GM10248 (cell line): ENCODE measurements at places on chromosomes 6 and 20.

- no peak for DNase-seq
Measured at GRCh38 chr20:38429301-38429700, 5.8 kb downstream of the SNHG17 start.

GRCh38 chr6:31270788-31271640 lies 878 bp downstream of the HLA-C start:
- peak; percentile 45 for DNase-seq

DNA sequence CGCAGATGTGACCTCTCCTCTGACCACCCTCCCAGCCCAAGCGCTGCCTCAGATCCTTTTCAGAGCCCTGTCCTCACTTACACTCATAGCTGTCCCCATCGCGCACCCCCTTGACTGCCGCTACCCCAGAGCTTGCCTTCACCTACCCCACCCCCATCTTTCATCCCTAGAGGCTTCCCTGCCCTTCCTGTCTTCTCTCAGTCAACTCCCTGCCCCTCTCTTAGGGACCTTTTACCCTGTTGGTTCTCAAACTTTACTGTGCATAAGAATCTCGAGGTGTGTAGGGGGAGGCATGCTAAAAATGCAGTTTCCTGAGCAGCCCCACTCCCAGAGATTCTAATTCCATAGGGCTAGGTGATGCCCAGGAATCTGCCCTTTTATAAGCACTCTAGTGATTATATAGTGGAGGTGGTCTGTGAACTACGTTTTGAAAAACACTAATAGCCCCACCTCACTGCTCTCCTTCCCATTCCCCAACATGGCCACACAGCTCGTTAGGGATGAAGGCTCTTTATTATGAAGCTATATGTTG lies 725 bp downstream of the TM9SF4 start:
- no peak for DNase-seq

- no peak for DNase-seq
Measured at GRCh38 chr6:26280407-26280806, 84.6 kb upstream of the BTN3A2 start.

DNA sequence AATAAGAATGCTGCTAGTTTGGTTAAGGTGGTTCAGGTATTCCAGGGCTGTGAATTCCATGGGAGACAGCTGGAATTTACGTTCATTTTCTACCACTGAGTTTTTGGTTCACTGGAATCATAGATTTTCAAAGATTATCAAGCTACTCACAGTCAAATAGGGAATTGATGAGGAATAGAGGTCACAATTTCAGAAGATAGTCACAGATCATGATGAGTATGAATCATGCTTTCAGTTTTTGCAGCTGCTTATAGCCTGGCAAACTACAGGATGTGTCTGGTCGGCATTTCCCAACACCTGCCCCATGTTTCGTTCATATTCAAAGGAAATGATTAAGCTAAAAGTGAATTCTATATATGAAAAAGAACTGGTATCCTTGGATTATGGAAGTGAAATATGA lies 58.7 kb downstream of the BCKDHB start:
- DNase-seq = peak; percentile 31

DNA sequence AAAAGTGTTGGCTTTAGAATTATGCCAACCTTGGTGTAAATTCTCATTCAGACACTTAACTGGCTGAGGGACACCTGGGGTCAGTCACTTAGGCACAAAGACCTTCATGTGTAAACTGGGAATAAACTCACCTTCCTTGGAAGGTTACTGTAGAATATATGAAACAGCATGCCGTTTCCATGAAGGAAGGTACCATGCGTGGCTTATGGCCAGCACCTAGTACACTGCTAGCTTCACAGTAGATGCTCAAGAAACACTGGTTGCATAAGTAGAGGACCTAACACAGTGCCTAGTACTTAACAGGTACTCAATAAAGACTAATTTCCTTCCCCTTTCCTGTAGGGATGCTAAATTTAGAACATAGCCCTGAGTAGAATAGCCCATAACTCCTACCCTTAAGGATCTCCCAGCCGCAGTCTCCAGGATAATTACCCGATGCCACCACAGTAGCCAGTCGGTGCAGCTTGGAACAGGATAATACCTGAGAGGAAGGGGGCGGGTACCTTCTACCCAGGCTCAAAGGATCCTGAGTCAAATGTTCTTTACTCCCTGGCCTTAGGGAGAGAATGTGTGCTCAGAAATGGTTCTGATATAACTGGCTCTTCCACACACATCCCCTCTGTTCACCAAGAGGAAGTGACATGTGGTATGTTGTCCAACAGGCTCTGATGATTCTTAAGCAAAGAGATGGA lies 3.6 kb downstream of the BCL2L1 start:
- no peak for DNase-seq

DNA sequence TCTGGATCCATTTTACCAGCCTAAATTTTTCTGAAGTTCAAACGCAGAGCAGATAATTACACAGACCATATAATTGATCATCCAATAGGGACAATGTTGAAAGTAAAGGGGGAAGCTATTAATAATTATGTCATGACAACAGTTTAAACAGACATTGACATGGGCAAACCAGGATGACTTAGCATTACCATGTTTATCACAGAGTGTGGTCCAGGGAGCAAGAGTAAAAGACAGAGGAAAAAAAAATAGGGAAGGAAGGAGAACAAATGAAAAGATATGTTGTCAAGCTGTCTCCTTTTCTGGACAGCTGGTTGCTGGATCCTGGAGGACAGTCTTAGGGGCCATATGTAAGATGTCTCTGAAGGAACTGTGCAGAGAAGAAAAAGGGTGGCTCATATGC lies 69.4 kb upstream of the FBXL4 start:
- DNase-seq = no peak

DNA sequence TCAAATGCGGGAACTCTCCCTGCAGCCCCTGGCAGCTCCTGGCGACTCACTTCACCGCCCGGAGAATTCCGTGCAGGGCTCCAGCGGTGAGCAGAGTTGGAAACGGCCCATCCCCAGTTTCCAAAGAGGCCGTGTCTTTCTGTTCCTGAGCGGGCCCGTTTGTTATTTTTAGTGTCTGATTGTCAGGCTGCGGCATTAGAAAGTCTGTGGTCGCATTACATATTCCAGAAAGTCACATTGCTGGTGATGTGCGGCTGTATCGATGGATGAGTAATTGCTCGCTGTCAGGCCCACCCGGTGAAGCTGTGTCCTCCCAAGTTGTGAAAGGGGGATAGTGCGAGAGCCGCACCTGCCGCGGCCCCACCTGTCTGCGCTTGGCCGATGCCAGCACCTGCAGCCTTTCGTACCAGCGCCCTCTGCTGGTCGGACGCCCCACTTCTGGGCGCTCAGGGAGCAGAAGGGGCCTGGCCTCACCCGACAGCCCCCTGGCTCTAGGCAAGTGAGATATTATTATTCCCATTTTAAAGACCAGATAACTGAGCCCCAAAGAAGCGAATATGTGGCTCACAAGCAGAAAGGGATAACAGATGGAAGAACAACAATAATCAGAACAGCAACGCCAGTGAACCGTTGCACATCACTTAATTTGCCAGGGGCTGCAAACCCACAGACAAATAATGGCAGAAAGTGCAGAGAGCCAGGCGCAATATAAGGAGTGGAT lies 244.9 kb downstream of the TSHZ2 start:
- DNase-seq = peak; percentile 73

DNA sequence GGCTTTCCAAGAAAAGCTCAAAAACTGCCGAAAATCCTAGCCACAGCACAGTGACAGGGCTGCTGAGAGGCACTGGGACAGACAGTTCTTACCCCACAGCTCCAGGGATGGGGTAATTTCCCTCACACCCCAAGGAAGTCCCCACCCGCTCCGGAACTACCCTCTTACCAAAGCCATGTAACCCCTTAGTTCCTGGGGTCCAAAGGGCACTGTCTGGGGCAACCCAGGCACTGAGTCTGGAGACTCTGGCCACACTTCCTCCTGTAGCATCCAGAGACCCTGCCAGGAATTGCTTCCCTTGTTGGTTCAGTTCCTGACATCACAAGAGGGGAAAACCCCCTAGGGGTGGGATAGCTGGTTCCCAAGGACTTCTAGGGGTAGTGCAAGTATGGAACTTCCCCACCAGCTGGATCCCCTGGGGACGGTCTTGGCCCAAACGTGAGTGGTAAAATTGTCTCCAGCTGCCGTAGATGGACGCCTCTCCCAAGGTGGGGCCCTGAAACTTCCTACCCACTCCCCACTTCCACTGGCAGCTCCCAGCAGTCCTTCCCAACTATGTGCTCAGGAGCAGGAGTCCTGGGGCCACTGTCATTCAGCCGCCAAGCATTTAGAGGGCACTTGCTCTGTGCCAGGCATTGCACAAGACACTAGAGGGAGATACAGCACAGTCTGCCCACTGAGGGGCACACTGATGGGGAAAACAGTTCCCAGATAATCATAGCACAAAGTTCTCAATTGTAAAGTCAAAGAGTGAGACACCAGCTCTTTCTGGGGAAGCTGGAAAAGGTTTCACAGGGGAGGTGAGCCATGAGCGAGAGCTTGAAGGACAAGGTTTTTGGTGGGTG lies 17.2 kb upstream of the HCK start:
- DNase-seq = no peak

DNA sequence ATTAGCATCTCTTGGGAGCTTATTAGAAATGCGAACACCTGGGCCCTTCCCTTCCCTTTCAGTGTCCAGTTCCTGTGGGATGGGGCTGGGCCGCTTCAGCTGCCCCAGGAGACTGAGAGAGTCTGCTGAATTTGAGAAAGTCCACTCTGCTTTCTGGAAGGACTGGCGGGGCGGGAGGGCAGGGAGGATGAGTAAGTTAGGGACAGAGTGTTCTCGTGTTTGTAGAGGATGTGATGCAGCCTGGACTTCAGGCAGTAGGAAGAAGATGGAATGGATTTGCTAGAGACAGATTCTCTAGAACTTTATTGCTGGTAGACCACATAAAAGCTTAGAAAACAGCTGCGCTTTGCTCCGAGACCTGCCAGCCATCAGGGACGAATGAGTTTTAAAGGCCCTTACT lies 1.1 kb upstream of the TULP4 start:
- DNase-seq = no peak

DNA sequence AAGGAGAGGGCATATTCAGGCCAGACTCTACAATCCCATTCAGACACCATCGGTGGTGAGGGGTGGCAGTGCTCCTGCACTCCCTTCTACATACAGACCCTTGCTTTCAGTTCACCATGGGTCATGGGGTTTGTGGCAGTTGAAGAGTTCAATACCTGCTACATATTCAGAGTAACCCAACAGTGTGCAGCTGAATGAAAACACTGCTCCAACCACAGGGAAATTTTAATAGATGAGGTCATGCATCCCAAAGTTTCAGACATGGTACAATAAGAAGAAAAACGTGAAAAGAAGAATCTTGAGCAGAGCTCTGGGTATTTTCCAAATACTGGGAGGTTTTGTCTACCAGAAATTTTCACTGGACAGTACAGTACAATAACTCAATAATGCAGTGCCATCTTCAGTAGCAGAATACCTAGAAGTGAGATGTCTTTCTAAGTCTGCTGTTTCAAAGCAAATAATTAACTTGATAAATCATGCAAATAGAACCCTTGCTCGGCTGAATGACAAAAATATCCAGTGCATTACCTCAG lies 162.1 kb downstream of the PTPRK start:
- no peak for DNase-seq

DNA sequence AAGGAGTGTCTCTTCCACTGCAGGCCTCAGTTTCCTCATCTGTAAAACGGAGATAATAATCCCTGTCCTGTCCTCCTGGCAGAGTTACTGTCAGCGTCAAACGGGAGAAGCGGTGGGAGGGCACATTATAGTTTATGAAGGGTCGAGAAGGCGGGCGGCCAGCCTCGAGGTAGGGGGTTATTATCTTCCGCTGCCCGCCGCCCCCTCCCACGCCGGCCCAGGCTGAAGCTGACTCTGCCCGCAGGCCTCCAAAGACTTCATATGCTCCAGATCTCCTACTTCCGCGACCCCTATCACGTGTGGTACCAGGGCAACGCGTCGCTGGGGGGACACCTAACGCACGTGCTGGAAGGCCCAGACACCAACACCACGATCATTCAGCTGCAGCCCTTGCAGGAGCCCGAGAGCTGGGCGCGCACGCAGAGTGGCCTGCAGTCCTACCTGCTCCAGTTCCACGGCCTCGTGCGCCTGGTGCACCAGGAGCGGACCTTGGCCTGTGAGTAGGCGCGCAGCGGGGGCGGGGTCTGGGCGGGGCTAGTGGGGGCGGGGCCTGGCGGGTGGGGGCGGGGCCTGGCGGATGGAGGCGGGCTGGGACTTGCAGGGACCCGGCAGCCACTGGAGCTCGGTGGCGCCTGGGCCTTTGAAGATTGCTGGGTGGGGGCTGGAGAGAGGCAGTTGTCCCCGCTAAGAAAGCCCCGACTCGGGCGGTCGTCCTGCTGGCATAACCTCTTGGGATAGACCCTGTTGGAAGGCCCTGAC lies 2.8 kb downstream of the PROCR start:
- DNase-seq = peak; percentile 10

DNA sequence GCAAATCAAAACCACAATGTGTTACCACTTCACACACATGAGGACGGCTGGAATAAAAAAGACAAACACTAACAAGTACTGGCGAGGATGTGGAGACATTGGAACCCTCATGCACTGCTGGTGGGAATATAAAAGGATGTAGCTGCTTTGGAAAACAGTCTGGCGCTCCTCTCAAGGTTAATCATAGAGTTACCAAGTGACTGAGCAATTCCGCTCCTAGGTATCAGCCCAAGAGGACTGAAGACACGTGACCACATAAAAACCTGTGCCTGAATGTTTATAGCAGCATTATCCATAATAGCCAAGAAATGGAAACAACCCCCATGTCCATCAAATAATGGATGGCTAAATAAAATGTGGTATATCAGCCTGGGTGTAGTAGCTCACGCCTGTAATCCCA lies 45.0 kb downstream of the VSTM2L start:
- no peak for DNase-seq

DNA sequence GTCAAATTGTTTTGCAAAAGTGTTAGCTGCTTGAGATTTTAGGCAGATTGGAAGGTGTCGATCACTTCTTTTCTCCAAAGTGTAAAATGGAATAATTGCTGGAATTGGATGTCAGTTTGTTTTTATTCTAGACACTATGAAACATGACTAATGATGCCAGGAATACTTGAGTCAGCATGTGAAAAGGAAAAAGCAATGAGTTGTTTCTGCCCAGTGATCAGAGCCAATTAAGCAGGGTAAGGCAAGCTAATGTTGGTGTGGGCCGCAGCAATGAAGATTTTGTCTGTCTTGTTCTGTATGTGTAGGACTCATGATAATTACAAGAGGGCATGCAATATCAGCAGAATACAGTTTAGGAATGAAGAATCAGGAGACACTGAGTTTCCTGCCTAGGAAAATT lies 110.3 kb downstream of the CARMIL1 start:
- no peak for DNase-seq

DNA sequence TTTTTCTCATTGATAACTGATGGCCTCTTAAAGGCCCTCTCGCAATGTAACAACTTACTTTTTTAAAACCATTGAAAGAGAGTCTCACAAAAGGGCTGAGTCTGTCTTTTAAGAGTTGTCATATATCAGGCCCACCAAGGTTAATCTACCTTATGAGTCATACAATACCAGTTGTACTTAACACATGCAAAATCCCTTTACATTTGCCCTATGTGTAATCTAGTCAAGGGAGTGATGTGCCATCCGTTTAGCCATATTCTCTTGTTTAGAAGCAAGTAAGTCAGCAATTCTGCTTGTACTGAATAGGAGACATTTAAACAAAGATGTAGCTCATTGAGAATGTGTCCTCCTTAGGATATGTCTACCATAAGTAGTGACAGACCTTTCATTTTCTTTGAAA lies 143.7 kb downstream of the TENT5A start:
- no peak for DNase-seq

GRCh38 chr6:25692472-25692871 lies 40.5 kb downstream of the SCGN start:
- DNase-seq = no peak

GRCh38 chr6:54893818-54894217 lies 47.2 kb downstream of the FAM83B start:
- DNase-seq = no peak

- peak; percentile 11 for DNase-seq
Measured at GRCh38 chr20:36543184-36544133, 2.1 kb downstream of the MYL9 start.
